ENCODE measurements at places on chromosomes 7 and 10.
A peak's percentile ranks its signal among the peaks of the same experiment; 100 is the strongest.

DNA sequence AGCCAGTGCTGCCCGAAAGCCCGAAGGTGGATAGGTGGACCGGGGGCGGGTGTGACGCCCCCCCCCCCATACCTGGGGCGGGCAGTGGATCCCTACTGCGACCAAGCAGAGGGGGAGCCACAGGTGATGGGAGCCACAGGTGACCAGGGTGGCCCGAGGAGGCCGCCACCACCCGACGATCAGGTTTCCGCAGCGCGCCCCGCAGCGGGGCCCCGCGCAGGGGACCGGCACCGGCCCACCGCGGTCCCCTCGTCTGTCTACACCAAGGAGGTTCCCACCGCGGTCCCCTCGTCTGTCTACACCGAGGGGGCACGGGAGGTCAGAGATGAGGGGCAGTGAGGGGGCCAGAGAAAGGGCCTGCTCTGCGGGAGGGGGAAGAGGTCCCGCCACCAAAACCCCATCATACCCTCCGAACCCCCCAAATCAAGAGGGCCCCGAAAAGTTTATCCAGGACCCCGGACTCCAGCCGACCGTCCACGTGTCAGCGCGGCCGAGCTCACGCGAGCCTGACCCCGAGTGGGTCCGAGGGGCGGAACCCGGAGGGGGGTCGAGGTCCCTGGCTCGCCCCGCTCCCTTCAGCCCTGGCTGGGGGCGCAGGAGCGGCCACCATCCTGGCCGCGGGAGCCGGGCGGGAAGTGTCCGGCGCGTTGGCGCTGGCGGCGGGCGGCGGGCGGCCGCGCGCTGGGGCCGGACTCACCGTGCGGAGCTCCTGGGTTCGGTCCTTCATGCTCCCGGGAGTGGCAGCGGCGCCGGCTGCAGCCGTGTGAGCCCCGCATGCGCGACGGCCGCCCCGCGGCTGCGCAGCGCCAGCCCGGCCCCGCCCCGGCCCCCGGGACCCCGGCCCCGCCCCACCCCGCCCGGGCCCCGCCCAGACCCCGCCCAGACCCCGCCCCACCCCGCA is at the start of gene STX1A:
STX1A (minus strand) TSS at position 765 of the 901 bp plus-strand sequence; CDS start at position 727, 38 bp downstream.
- peak; percentile 82 for DNase-seq

DNA sequence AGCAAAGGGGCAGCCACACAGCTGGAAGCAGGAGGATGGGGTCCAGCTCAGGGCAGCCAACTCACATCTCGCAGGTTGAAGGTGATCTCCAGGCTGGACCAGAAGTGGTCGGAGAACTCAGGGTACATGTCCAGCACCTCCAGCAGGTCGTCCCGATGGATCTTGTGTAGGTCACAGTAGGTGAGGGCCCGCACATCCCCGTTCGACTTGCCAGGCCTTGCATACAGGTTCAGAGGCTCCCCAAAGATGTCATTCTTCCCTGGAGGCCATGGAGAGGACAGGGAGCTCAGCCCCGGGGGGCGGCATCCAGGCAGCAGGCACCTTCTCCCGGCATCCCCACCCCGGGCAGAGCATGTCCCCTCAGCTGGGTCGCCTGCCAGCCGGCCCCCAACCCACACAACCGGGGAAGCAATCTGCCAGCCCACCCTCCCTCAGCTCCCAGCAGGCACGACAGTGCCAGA is 29.3 kb downstream of the KCNH2 start:
- DNase-seq: no peak

DNA sequence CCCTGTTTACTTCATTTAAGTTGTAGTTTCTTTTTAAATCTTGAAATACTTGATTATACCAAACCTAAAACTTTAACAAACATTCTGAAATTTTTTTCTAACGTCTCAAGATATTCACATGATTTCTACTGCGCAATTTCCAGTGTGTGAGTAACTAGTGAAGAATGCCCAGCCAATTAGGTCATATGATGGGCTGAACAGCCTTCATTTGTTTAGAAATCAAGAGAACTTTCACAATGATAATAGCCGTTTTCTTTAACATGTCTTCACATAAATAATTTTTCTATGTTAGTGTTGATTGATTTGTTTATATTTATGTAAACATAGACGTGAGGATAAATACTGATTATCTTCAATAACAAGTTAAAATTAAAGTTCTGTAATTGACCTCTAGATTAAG is 21.8 kb downstream of the STAM start:
- DNase-seq: no peak

- DNase-seq: peak; percentile 93
Observed at GRCh38 chr7:1473864-1474512, 14.7 kb upstream of the MICALL2 start.

- no peak for DNase-seq
Observed at GRCh38 chr10:74432841-74433594, 282.0 kb downstream of the ADK start.

GRCh38 chr10:43203448-43204041 is 63.3 kb downstream of the RASGEF1A start:
- DNase-seq: peak; percentile 77

GRCh38 chr7:47320296-47320695 is 261.6 kb downstream of the TNS3 start:
- no peak for DNase-seq

Data from GM23338 (cell line).